Dermis microvascular lymphatic vessel endothelial cell (primary cell): ENCODE measurements at places on chromosomes 6 and 20. TPM values are rescaled to one million over a fixed set of nuclear protein-coding genes. Genes with fewer than 3 reads are reported as not detected.

SOX18 gene
- total RNA-seq = 27.2 and 75.7 TPM in 2 replicates

ZMYND8 gene
- 24.9 and 28.3 TPM in 2 replicates for total RNA-seq

DNAH8 gene
- not detected in 2 replicates for total RNA-seq

SLC12A5 gene
- total RNA-seq = 0.13 and 0.51 TPM in 2 replicates

EFHC1 gene
- 5.9 and 7.2 TPM in 2 replicates for total RNA-seq

GPR63 gene
- under 0.01 TPM in 2 replicates for total RNA-seq

NEDD9 gene
- total RNA-seq = 51.6 and 85.7 TPM in 2 replicates

KCNS1 gene
- total RNA-seq = under 0.01 and 0.25 TPM in 2 replicates

DEF6 gene
- 0.51 and 0.63 TPM in 2 replicates for total RNA-seq

CRYBG1 gene
- 4.2 and 7.6 TPM in 2 replicates for total RNA-seq

MUC21 gene
- total RNA-seq = not detected in 2 replicates

SLC44A4 gene
- total RNA-seq = under 0.01 TPM in 2 replicates

FUCA2 gene
- 38.8 and 41.2 TPM in 2 replicates for total RNA-seq

STX11 gene
- 13.0 and 21.1 TPM in 2 replicates for total RNA-seq

EMILIN3 gene
- total RNA-seq = under 0.01 and 0.13 TPM in 2 replicates

ZBTB46 gene
- total RNA-seq = 67.1 and 69.7 TPM in 2 replicates

PAK5 gene
- total RNA-seq = under 0.01 TPM in 2 replicates

SEL1L2 gene
- not detected in 2 replicates for total RNA-seq

FABP7 gene
- total RNA-seq = not detected in 2 replicates
